ENCODE measurements at places on chromosomes 7 and 10.

GRCh38 chr10:110005719-110006118 is 2.1 kb upstream of the ADD3 start:
- peak; percentile 8 for DNase-seq

DNA sequence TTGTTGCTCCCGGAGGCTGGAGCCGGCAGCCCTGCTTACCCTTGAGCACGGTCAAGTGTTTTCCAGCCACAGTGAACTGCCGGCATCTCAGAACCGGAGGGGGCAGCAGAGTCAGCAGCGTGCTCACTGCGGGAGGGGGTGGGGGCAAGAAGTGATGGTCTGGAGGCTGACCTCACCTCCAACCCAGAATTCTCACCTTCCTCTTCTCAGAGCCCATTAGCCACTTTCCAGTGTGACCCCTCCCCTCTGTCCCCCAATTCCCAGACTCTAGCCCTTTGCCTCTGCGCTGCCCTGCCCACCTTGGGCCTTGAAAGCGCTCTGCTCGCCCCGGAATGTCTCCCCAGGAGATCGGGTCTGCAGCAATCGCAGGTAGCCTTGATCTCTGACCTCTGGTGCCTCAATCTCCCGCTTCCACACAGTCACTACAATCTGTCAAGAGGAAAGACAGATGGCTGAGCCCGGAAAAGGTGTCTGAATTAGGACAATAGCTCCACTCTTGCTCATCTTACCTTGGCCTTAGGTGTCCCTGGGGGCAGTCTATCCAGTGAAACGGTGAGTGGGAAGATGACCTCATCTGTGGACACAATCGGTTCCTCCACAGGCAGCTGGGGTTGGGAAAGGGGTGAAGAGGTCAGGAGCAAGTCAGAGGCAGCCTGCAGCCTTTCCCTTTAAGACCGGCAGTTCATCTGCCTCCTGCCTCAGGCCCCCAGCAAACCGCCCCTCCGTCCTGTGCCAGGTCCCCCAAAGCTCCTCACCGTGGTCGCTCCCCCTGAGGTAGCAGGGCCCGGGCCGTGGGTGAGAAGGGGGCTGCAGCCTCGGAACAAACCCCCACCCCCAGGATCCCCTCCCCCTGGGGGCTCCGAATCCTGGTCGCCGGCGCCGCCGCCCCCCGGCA is 942 bp downstream of the TRAPPC14 start:
- DNase-seq: no peak

GRCh38 chr7:35728412-35729060 is 33.6 kb upstream of the HERPUD2 start:
- DNase-seq: no peak

DNA sequence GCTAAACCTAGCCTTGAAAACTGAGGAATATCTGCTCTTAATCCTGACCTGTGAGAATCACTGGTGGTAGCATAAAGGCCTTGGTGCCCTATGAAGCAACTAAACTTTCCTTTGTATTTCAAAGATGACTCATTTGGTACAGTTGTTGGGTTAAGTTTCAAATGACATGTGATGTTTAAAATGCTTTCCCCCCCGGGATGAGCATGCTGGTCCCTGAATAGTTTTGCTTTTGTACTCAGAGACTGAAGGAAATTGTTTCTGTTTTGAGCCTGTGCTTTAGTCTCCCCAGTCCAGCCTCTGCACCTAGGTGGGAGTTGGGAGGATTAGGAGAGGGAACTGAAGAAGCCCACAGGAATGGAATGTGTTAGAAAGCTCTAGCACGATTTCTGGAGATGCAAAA is 258.9 kb upstream of the NPY start:
- DNase-seq: no peak

DNA sequence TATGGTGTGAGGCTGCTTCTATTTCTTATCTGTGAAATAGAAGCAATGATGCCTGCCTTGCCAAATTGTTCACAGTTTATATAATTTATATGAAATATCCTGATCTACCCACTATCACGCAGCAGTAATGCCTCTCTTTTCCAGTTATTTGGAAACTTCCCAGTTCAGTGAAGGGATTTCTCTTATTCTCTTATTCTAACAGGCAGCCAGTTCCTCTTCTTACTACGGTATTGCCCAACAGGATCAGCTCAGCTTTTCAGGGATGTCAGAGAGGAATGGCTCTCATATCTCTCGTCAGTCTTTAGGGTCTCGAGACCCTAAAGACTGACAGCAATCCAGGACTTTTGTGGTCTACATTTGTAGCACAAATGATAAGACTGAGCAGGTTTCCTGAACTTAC is 215.6 kb downstream of the CREB5 start:
- no peak for DNase-seq

DNA sequence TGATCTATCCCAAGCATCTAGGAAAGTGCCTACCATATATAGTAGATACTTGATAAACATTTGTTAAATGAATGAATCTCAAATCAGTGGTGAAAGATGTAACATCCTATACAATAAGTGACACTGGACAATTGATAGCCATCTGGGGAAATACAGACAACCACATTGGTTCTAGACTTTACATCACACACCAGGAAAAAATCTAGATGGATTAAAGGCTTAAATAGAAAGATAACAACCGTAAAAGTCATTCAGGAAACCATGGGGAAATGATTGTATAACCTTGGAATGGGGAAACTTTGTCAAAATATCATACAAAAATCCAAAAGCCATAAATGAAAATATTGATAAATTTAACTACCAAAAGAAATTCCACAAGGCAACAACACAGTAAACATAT is 7.0 kb upstream of the GARIN1A start:
- no peak for DNase-seq

GRCh38 chr10:132550366-132551092 is 12.9 kb downstream of the INPP5A start:
- DNase-seq: no peak

- DNase-seq: no peak
These were observed 7.0 kb downstream of the KCNK18 start for GRCh38 chr10:117204316-117204715.

- no peak for DNase-seq
These were observed 72.6 kb downstream of the C1GALT1 start for GRCh38 chr7:7254908-7255307.

DNA sequence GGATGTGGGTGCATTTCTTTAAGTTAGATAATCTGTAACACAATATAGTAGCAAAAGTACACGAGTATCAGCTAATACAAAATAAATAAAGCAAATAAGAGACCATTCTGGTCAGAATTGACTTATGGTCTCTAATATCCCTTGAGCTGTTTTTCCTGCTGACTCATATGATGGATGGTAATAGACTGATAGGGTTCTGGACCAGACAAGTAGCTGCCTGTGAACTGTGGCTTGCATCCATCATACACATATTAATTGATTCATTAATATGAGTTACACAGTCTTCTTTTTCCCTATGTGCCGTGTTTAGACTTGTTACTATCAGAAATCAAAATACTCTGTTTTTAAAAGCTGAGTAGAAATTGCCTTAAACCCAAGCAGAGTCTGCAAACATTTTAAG is 762.8 kb downstream of the GATA3 start:
- no peak for DNase-seq

GRCh38 chr7:155230169-155230593 is 67.5 kb upstream of the INSIG1 start:
- no peak for DNase-seq

DNA sequence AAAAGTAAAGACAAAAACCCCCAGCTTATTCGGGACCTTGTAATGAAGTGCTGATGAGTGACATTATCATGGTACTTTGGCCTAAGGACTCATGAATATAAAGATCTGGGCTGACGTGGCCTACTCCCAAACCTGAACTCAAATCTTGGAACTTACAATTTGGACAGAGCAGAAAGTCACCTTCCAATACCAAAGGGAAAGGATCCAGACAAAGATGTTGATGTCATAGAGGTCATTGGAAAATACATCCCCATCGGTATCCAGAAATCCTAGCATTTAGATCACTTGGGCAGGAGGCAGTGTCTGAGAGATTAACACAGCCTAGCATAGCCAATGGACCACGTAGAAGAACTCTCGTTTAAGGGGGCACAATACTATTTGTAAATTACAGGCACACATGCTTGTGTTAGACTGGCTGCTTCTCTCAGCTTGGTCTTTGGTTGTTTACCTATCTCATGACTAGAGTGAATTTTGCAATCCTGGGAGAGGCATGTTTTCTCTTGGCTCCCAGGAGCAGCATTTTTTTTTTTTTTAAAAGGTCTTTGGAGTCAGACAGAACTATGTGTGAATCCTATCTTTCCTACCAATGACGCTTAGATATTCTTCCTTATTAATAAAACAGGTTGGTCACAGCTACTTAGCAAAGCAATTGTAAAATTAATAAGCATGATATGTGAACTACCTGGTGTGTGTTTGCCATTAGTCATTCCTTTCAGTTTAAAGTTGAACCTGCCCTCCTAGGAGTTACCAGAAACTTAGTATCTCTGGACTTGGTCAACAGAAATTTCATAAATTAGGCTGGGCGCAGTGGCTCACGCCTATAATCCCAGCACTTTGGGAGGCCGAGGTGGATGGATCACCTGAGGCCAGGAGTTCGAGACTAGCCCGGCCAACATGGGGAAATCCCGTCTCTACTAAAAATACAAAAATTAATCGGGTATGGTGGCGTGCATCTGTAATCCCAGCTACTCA is 27.8 kb upstream of the MRPS33 start:
- no peak for DNase-seq

DNA sequence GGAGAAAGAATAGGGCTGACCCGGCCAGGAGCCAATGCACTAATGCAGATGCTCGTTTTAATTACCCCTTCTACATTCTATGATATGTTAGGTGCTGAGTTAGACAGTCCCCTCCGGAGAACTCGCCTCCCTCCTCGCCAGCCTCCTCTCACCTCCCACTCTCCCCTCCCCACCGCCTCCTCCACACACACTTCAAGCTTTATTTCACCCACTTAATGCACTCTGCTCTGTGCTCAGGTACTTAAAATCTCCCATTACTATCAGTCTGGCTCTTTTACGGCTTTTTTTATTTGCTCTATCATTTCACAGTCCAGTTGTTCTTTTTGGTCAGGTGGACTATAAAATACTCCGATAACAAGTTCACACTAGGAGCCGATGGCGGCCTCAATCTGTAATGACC is 231.6 kb downstream of the TEX36 start:
- DNase-seq: no peak

- no peak for DNase-seq
These were observed 69.2 kb upstream of the LRRC4 start for GRCh38 chr7:128100225-128100948.

- DNase-seq: no peak
These were observed 207.5 kb downstream of the CUX1 start for GRCh38 chr7:102024769-102025391.

- DNase-seq: no peak
These were observed 179.0 kb downstream of the DIP2C start for GRCh38 chr10:510415-510881.

GRCh38 chr7:115009736-115010440 is 88.0 kb downstream of the MDFIC start:
- no peak for DNase-seq

- no peak for DNase-seq
These were observed 18.1 kb downstream of the LRMDA start for GRCh38 chr10:75449382-75450074.

DNA sequence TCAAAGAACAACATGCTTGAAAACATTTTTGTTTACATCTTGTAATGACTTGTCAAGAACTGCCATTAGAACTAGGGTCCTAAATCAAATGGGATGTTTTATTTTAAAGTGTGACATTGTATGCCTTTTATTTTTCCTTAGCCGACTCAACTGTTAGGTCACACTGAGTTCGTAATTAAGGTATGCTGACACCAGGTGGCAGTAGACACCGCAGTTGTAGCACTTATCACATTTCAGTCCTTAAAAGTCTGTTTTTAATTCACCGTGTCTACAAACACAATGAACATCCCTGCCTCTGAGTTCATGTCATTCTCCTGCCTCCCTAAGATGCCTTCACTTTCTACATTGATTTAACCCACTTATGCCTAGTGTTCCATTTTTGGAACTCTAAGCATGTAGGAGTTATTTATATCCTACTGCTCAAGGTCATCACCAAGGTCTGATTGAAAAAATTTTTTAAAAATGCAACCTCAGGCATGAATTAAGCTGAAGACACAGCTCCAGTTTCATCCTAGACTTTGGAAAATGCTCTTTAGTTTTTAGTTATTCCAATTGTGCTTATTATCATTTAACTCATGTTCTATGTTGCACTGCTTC is 186.1 kb downstream of the BMPER start:
- peak; percentile 17 for DNase-seq

- no peak for DNase-seq
These were observed 115.6 kb upstream of the PHYHIPL start for GRCh38 chr10:59060852-59061251.

DNA sequence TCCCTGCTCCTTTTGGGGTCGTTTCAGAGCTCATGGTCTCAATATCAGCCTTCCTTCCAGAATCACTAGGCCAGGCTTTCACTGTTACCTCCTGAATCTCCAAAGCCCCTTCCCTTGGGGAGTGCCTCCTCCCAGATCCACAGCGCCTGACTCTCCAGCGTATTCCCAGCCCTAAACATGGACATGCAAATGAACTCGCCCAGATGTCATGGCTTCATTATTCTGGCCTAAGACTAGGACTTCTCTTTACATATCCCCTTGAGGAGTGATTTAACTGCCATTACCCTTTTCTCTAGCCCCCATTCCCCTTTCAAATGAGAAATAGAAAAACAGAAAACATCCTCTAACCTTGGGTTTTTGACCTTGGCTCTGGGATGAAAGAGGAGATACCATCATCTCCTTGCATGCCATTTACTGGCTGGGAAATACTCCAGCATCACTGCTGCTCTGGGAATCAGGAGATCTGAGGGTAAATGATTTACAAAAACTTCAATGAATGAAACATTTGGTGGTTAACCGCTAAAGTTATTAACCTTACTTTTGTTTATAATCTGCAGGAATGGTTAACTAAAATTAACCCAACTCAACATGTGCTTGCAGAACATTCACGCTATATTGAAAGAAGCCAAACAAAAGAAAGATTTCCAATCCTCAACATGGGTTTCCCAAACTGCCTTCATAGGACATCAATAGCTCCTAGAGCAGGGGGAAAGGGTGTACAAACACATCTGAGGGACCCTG is 37.0 kb downstream of the FAM171A1 start:
- DNase-seq: no peak

- DNase-seq: no peak
These were observed 27.8 kb downstream of the DENND10 start for GRCh38 chr10:119131512-119132240.

DNA sequence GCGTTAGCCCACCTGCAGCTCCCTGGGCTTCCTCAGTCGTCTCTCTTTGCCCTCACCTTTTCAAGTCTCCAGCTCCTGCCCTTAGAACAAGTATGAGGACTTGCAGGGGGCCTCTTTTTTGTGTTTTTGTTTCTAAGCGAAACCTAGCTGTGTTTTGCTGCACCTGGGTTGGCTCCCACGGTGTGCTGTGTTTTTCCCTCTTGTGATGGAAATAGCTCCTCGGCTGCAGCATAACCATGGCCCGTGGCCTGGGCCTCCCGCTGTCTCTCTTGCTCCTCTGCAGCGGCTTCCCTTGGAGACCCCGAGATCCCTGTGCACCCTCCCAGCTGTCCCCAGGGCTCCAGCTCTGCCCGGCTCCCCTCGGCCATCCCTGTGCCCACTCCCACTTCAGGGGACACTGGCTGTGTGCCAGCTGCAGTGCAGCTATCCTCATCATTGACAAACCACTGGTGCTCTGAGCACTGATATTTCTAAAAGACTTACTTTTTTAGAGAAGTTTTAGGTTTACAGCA is 75.6 kb upstream of the TCERG1L start:
- no peak for DNase-seq

GRCh38 chr10:1375346-1376170 is 319.4 kb downstream of the WDR37 start:
- DNase-seq: no peak
